ENCODE measurements at places on chromosomes 2 and 18.

- no peak for DNase-seq
Observed at GRCh38 chr18:24504401-24504800, 44.0 kb downstream of the HRH4 start.

DNA sequence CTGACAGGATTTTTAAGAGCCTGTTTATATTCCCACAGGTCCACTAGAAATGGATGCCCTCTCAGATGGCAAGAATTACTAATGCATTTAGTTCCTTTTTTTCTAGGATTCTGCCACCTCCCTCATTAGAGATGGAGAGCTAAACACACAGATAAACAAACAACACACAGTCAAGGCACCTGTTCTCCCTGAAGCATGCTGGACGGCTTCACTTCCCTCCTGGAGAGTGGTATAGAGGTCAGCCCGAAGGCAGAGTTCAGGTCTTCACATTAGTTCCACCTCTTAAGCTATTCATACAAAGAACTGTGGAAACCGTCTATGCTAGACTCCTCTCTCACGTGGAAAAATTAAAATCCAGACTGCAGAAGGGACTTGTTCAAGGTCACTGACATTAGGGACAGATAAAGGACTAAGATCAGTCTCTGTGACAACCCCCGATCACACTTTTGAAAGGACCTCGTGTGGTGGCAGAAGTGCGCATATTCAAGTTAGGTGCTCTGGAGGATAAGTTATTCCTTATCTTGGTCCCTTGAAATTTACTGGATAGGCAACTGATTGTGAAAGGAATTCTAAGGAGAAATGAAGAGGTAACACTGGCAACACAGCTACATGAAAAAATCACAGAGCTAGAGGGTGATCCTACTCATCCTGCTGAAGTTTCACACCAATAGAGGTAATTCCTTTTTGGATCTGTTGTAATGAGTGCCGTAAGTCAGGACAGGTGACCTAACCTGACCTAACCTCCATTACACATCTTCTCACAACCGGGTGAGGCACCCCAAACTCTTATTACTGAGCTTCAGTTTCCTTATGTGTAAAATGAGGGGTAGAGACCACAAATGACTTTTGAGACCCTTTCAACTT, 75.1 kb downstream of the SPRED2 start:
- DNase-seq, result no peak

DNA sequence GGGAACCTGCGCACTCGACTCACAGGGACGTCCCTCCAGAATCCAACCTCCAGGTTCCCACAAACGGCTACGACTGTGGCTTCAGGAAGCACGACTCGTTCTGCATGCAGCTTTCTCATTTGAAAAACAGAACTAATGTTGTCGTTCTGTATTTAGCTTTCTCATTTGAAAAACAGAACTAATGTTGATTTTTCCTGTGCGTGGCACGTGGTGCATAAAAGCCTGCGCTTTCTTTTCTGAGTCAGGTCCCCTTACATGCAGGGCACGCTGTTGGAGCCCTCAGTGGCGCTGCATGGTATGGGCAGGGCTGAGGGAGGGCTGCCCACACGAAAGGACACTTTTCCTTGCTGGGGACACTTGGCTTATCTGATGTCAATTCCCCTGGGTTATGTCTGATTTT, 124.3 kb downstream of the TMEM18 start:
- DNase-seq, result no peak

DNA sequence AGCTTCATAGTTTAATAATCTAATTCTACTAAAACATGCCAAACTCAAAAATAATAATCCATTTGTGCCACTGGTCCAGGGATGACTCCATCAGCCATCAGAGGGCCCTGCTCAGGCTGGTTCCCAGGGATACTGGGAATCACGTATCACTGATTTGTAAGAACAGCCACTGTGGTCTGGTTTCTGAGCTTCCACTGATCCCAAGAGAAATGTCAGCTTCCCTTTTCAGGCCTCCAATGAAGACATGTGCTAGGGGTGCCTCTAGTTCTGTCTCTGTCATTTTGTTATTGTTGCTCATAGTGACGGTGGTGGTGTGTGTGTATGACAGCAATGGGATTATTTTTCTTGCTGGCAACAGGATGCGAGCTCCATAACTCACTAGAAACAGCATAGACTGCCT, 83.2 kb downstream of the CELF4 start:
- DNase-seq, result no peak

DNA sequence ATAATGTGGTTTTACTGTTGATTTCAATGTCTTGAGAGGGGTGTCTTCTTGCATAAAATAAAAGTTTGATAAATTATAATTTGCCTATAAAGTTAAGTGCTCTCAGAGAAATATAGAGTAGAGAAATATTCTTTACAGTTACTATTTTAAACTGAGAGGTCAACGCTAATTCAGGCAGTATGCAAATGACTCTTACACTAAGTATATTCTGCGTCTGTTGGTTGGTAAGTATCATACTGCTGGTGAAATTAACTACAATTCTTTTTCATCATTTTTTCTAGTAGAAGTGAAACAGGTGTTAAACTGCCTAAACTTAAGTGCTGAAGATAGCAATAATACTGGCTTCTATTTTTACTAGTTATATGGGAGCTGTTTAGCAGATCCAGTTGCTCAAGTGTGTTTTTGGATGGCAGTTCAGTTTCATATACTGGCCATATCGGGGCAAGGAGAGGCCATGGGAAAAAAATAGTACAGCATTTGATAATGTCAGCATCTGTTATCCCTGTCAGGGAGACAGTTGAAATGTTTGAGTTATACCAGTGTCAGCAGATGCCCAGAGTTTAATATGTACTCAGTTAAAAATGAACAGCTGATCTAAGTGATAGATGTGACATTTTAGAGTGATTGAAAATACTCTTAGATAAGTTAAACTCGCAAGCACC, 86.2 kb downstream of the MIB1 start:
- DNase-seq, result no peak

- DNase-seq, result no peak
Observed at GRCh38 chr2:109089602-109090300, 39.3 kb upstream of the SH3RF3 start.

- DNase-seq, result no peak
Observed at GRCh38 chr18:79527656-79528315, 132.1 kb downstream of the NFATC1 start.

- no peak for DNase-seq
Observed at GRCh38 chr18:79954791-79955190, 3.3 kb upstream of the SLC66A2 start.

DNA sequence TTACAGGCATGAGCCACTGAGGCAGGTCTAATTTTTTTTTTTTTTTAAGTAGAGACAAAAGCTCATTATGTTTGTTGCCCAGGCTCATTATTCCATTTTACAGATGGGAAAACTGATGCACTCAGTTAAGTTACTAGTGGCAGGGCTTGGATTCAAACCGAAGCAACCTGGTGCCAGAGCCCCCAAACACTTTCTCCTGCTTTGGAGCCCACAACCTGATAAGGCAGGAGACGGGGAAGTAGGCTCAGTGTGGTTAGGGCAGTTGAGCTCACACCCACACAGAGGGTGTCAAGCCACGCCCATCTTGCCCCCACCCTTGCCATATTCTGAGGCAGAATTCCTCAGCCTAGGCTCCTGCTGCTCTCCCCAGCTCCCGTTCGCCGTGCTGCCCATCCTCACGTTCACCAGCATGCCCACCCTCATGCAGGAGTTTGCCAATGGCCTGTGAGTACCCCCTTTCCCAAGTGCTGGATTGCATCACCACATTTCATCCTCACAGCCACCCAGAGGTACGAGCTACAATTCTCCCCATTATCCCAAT, 5.8 kb upstream of the CTDSP1 start:
- no peak for DNase-seq

GRCh38 chr2:124325667-124326440, 300.8 kb downstream of the CNTNAP5 start:
- no peak for DNase-seq

GRCh38 chr2:140624200-140624599, 1506.6 kb downstream of the LRP1B start:
- DNase-seq, result no peak

GRCh38 chr2:15260196-15260595, 300.9 kb downstream of the NBAS start:
- DNase-seq, result no peak

GRCh38 chr2:157326698-157327097, 1.1 kb upstream of the ERMN start:
- no peak for DNase-seq

- DNase-seq, result no peak
Observed at GRCh38 chr2:142842369-142842768, 35.1 kb upstream of the KYNU start.

- no peak for DNase-seq
Observed at GRCh38 chr2:8709611-8710010, 27.8 kb downstream of the ID2 start.

- DNase-seq, result no peak
Observed at GRCh38 chr18:54386043-54386442, 28.3 kb downstream of the C18orf54 start.

DNA sequence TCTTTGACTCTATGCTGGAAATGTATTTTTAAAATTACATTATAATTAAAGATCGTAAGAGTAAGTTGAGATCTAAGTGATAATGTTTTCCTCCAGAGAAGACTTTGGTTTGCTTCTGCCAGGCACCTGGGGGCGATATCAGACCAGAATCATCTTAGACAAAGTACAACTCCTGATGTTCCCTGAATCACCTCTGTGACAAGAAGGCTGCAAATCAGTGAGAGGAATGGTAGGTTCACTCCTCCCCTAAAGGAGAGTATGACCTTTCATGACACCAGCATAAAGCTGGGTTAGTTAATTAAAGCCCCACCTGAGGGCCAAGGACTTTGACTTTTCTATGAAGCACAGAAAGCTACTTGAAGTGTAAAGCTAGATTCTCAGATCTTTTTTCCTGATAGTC, 114.4 kb upstream of the DTNA start:
- no peak for DNase-seq

- no peak for DNase-seq
Observed at GRCh38 chr2:238974081-238974480, 126.2 kb downstream of the TWIST2 start.

DNA sequence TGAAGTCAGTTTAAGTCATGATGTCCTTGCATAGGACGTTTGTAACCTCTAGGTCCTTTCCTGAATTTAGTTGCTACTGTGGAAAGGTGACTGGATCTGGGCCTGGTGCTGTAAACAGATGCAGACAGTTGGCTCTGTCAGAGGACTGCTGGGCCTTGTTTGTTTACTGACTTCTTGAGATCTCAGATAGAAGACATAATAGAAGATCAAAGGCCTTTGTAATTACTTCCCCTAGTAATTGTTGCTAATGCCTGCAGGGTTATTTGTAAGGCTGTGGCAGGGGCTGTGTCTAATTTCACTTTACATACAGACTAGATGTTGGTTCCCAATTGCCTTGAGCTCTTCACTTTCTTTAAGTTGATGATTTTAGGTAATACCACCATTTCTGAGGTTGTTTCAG, 42.5 kb downstream of the LYPD6B start:
- DNase-seq, result no peak

GRCh38 chr18:62335494-62335893, 10.4 kb downstream of the TNFRSF11A start:
- DNase-seq, result no peak

- DNase-seq, result no peak
Observed at GRCh38 chr18:37251679-37252078, 313.9 kb downstream of the CELF4 start.

DNA sequence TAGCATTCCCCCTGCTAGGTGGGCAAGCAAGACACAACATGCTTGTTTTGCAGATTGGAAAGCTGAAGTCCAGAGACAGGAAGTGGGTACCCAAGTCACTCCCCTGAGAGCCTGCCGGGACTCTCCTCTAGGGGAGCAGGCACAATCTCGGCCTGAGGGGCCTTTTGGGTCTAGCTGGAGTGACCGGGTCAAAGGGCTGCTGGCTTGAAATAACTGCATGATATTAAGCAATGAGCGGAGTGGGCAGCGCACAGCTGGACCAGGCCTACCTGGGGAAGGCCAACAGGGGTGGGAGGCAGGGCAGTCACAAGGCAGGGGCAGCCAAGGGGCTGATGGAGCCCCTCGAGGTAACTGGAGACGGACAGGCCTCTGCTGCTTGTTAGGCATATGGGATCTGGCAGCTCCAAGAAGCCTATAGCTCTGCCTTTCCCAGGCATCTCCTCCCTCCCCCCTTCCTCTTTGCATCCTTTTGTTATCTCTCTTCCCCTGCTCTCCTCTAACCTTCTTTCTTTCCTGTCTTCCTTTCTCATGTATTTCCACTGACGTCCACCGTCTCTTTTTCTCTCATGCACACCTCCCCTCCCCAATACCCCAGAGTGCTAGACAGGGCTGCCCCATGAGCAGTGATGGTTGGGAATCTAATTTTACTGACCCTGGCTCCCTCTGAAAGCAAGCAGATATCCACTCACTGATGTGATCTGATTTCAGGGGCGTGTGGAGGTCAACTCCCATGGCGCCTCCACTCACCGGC, 237.5 kb downstream of the LOXHD1 start:
- DNase-seq, result no peak

DNA sequence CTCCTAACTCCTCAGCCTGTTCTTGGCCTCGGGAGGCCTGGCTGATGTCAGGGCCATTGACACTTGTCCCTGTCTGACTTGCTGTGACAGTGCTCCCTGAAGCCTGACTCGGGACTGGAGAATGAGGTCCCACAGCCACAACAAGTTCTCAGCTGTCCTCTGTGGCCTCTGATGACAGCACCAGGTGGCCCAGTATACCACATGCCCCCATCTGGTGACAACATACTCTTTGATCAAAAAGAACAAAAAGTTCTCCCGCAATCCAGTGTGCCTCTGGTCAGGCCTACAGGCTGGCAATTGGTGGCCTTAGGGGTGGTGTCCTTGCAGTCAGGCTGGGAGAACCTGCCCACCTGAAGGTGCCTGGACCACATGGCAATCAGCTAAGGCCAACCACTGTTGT, 102.6 kb downstream of the SEPTIN10 start:
- no peak for DNase-seq

DNA sequence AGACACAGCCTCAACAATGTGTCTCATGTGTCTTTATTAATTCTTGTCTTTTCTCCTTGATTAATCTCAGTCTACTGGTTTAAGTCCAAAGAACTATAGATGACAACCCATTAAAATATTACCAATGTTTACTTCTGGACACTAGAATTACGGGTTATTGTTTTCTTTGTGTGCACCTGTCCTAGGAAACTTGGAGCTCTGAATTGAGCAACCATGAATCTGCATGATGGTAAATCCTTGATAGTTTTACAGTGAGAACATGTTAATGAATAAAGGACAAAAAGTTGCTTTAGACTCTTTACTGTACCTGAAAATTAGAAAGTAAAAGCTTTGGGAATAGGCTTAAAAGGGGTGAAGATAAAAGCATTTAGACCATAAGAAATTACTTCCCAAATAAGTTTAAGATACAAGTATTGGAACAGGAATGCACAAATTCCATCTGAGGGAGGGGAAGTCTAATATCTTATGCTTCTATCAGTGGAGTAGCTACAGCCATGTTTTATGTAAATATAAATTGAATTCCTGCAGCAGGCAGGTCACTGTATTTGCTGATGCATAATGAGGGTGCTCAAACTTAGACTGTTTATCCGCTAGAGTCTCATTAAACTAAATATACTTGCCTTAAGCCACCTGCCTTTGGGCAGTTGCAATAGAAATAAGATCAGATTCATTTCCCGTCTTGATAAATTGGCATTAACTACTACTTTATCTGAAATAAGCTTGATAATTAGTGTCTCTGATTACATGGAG, 603.7 kb upstream of the GCFC2 start:
- no peak for DNase-seq

- no peak for DNase-seq
Observed at GRCh38 chr2:189709501-189710221, 35.2 kb downstream of the ANKAR start.
